ENCODE measurements at places on chromosomes 3 and 15. TPM values are rescaled to one million over a fixed set of nuclear protein-coding genes. Genes with fewer than 3 reads are reported as not detected.

DNA sequence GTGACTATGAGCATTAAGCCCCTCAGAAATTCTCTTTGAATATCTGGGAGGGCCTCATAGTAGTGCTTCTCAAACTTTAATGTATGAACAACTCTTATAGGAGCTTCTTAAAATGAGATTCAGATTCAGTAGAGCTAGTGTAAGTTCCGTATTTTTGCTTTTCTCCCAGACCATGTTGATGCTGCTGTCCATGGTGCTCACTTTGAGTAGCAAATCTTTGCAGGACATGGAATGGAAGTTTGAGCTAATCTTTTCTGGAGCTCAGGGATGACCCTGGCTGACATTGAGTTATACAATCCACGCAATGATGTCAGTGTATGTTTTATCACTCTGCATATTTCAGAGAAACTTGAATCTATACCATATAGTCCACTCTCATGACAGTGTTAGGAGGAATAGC, 134.2 kb downstream of the OTOL1 start:
- no peak for DNase-seq

GRCh38 chr3:197791892-197792647, 1.0 kb downstream of the LRCH3 start:
- DNase-seq: peak; percentile 21

DNA sequence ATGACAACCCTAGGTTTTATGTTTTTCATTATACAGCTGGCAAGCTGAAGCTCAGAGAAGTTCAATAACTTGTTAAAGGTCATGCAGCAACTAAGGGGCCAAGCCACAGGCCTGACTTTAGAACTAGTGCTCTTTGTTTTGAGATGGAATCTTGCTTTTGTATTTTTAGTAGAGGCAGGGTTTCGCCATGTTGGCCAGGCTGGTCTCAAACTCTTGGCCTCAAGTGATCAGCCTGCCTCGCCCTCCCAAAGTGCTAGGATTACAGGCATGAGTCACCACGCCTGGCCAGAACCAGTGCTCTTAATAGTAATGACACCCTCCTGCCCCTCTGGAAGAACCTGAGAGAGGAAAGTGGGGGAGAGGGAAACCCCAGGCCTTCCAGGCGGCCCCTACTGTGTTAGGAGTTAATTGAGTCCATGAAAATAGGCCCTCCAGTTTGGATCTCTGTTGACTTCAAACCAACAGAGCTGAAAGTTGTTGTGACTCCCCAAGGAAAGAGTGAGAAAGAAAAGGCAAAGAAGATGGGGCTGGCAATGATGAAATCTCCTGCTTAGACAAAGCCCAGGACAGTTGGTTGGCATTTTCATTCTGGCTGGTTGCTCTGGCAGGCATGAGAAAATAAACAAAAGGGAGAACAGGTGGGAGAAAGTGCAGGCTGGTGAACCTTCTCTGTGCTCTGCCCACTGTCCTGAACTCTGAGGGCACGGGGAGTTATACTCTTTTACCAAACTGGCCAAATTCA, 3.6 kb upstream of the PRRT3 start:
- no peak for DNase-seq

GRCh38 chr3:47645551-47645950, 66.9 kb upstream of the CSPG5 start:
- no peak for DNase-seq

GRCh38 chr15:92683511-92683834, 27.9 kb upstream of the FAM174B start:
- DNase-seq: no peak

- no peak for DNase-seq
Measured at GRCh38 chr3:58188921-58189451, 21.8 kb downstream of the DNASE1L3 start.

DNA sequence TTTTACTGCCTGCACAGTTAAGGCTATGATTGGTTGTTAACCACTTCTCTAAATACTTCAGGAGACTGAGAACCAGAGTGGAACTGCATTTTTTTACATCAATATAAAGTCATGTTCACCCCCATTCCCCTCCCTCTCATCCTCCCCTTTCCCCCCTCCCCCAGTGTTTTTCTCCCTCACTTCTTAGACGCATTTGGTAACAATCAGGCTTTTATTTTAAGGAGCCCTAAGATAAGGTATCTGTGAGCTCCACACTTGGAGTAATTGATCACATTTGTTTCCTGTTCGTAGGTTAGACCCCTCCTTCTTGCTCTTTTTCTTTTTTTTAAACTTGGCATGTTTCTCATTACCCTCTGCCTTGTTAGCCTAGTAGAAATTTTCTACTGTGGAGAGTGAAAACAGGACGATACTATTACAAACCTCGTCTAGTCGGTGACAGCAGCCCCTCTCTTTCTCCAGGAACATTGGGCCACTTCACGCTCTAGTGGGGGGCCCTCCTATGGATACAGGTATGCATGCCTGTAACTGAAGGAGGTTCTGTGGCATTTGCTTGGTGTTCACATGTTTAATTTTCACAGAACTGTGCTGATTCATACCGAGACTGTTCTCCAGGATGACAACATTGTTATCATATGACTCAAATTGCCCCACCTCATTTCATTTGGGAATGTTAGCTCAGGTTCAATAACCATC, 314.4 kb downstream of the MECOM start:
- no peak for DNase-seq

Gene FGF7
- 0.08 TPM for total RNA-seq

DNA sequence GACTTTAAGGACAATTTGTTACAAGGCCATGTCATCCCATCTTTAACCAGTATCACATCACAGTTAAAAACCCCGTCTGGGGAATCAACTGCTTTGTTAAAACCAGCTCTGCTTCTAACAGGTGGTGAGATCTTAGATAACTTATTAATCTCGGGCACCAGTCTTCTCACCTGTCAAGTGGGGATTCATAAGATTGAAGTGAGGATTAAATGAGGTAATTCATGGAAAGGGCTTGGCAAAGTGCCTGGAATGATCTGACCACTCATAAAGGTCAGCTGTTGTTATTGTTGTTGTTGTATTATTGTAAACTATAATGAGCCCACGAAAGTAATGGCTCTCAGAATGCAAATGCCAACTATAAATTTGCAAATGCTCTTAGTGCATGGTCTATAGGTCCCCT, 30.1 kb upstream of the SLC24A5 start:
- DNase-seq: no peak

Gene SPINK8
- not detected for total RNA-seq

DNA sequence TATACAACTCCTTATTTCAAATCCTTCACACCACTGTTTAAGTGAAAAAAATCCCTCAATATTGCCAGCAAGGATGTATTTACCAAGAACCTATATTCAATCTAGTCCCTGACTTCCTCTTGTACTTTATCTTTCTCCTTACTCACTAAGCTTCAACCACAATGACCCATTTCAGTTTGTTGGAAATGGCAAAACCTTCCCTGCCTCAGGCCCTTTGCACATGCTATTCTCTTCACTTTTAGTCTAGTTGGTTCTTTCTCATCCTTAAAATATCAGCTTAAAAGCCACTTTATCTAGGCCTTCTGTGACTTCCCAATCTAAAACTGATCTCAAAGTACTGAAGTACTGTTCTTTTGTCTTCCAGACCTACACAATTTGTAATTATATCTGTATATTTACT, 81.3 kb upstream of the ACTC1 start:
- no peak for DNase-seq

GRCh38 chr3:58355179-58355578, 22.5 kb downstream of the PXK start:
- no peak for DNase-seq

Gene GNB4
- 0.58 TPM for total RNA-seq

GRCh38 chr15:90994059-90994416, 297 bp downstream of the PRC1 start:
- DNase-seq: peak; percentile 4

DNA sequence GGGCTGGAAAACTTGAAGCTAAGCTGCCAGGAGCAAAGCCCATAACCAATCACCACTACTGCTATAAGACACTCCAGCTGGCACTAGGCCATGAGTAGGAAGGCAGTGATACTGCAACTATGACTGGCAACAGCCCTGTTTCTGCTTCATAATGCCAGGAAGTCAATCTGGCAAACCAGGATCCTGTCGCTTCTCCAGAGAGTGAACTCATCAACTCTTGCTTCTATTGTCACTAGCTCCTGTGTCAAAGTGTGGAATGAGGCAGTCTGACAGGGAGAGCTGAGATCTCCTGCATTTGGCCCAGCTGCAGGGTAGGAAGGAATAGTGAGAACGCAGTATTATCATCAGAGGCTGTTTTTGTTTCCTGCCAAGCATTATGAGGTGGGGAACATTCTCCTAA, 105.3 kb downstream of the CTNNB1 start:
- DNase-seq: no peak

Gene ATP10A
- 31.6 TPM for total RNA-seq

- no peak for DNase-seq
Measured at GRCh38 chr15:62298811-62299210, 133.7 kb upstream of the C2CD4B start.

Gene ANKRD28
- 32.2 TPM for total RNA-seq

GRCh38 chr3:160340351-160340750, 58.7 kb downstream of the IFT80 start:
- no peak for DNase-seq

GRCh38 chr3:131299836-131300235, 81.7 kb upstream of the NUDT16 start:
- no peak for DNase-seq

DNA sequence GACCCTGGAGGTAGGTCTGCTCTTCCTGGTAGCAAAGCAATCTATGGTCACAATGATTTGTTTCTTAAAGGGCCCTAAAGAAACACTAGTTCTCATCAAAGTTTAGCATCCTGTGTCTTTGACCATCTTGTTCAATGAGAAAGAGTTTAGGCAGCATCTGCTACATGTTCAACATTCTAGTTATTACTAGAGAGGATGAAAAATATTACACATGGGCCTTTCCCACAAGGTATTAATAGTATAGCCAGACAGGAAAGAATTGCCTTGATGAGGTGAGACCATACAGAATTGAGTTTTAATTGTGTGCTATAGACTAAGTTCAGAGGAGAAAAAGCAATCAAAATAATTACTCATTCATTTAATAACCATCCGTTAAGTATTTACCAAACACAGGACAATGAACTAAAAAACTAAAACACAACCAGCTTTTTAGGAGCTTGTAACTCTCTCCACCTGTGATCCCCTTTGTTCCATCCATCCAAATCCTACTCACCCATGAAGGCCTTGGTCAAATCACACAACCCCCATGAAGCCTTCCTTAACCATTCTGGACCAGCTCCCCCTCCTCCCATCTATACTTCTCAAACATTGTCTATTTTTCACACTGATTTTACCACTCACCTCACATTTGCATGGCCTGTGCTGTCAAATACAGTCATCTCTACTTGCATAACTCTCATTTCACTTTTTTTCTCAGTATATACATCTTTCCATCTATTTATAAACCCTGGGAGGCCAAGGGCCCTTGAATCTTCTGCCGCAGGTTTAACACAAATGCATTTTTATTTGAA, 122.9 kb downstream of the RORA start:
- DNase-seq: no peak
